ENCODE measurements at places on chromosomes 7 and 10. TPM values are rescaled to one million over a fixed set of nuclear protein-coding genes. Genes with fewer than 3 reads are reported as not detected.

GRID1 gene
- not detected for total RNA-seq

SLC39A12 gene
- total RNA-seq = not detected

UPK3BL2 gene
- 14.1 TPM for total RNA-seq

MSMB gene
- not detected for total RNA-seq

C10orf62 gene
- not detected for total RNA-seq

IDI2 gene
- total RNA-seq = not detected

TAS2R3 gene
- 2.2 TPM for total RNA-seq

DNA sequence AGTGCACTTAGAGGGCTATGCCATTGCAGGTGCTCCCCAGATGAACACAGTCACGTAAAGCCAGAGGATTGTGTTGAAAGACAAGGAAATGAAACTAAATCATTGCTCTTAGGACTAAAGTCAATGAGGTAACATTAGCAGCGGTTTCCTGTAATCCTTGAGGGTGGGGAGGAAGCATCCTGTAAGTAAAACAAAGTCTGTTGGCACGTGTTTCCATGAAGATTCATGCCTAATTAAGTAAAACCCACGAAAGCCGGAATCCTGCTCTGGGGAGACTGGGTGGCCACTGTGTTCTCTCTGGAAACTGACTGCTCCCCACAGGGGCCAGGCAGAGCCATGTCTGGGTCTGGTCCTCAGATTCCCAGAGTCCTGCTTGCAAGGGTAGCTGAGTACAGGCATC lies 18.3 kb downstream of the STEAP1B start:
- peaks cover 11% of the 10 kb centered on the region for H3K4me1 ChIP-seq
- H3K27ac ChIP-seq = no peak overlapping the region
- H3K4me3 ChIP-seq = peak overlapping the region; percentile 17
- peaks cover 4% of the 10 kb centered on the region for H3K27me3 ChIP-seq
- DNase-seq = peak; percentile 64

GRCh38 chr7:55156919-55157763 lies 138.3 kb downstream of the EGFR start:
- H3K27me3 ChIP-seq = peaks cover 2% of the 10 kb centered on the region
- no peak overlapping the region for H3K27ac ChIP-seq
- H3K4me1 ChIP-seq = no peaks in the 10 kb centered on the region
- H3K4me3 ChIP-seq = no peak overlapping the region

GRCh38 chr7:40888499-40888898 lies 753.7 kb downstream of the SUGCT start:
- H3K4me1 ChIP-seq = no peaks in the 10 kb centered on the region
- no peaks in the 10 kb centered on the region for H3K36me3 ChIP-seq
- H3K27me3 ChIP-seq = no peaks in the 10 kb centered on the region
- no peak overlapping the region for H3K27ac ChIP-seq

- peaks cover 34% of the 10 kb centered on the region for H3K4me1 ChIP-seq
- H3K27me3 ChIP-seq = peaks cover 12% of the 10 kb centered on the region
- no peak overlapping the region for H3K4me3 ChIP-seq
- H3K36me3 ChIP-seq = no peaks in the 10 kb centered on the region
- no peak for DNase-seq
Observed at GRCh38 chr7:148625342-148625741, 34.8 kb downstream of the C7orf33 start.

GRCh38 chr7:84336303-84336702 lies 141.7 kb upstream of the SEMA3A start:
- H3K36me3 ChIP-seq = no peaks in the 10 kb centered on the region
- no peak overlapping the region for H3K27ac ChIP-seq
- no peaks in the 10 kb centered on the region for H3K27me3 ChIP-seq
- H3K4me3 ChIP-seq = no peak overlapping the region
- no peaks in the 10 kb centered on the region for H3K4me1 ChIP-seq

GRCh38 chr7:70072220-70072619 lies 473.9 kb downstream of the AUTS2 start:
- no peaks in the 10 kb centered on the region for H3K4me1 ChIP-seq
- no peak overlapping the region for H3K4me3 ChIP-seq
- H3K27me3 ChIP-seq = no peaks in the 10 kb centered on the region

DNA sequence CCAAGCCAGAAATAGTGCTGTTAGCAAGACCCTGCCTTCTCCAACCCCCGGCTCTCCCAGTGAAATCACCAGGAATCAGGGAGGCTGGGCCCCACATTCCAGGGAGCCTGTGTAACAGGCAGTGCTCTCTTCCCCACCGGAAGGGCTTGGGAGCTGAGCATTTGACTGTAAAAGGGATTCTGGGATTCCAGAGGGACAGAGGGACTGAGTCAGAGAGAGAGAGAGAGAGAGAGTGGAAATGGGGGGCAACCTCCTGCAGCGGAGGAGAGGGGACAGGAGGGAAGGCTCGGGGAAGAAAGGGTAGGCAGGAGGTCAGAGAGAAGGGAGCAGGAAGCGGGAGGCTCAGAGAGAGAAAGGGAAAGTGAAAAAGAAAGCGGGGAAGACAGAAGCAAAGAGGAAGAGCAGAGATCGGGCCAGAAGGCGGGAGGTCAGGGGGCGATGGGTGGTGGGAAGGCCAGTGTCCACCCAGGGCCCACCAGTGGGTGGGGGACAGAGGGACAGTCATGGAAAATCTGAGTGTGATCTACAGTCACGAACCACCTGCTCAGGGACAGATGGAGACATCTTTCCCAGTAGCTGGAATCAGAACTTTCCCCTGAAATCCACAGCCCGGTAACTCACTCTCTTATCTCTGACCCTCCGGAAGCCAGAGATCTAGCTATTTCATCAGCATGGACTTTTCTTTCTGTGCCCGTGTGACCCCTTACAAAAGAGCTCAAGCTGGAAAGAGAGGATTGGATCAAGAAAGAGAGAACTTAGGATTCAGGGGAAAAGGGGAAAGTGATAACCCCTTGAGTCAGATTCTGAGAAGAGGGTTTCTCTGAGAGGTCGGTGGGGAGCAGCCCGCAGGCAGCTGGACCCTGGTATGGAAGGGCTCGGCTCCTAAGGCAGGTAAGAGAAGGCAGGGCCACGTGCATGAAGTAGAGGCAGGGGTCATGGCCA lies 4.6 kb upstream of the SERPINE1 start:
- H3K36me3 ChIP-seq = no peaks in the 10 kb centered on the region
- peak overlapping the region; percentile 54 for H3K27ac ChIP-seq
- H3K4me3 ChIP-seq = peak overlapping the region; percentile 70
- H3K4me1 ChIP-seq = peaks cover 39% of the 10 kb centered on the region
- H3K27me3 ChIP-seq = peaks cover 33% of the 10 kb centered on the region

GRCh38 chr7:76201732-76202665 lies at the start of gene SRRM3:
Gene SRRM3 (plus strand): TSS chr7:76201896. CDS start chr7:76235067, 33,171 bp downstream.
- H3K27me3 ChIP-seq = peaks cover 5% of the 10 kb centered on the region
- no peak within 1 kb of the TSS for H3K4me3 ChIP-seq
- no peaks in the 10 kb centered on the region for H3K4me1 ChIP-seq
- DNase-seq = peak; percentile 97
- no peak within 1 kb of the TSS for H3K27ac ChIP-seq

GRCh38 chr7:26292768-26293560 lies 1.3 kb downstream of the SNX10 start:
- H3K4me1 ChIP-seq = peaks cover 33% of the 10 kb centered on the region
- DNase-seq = peak; percentile 66
- H3K4me3 ChIP-seq = peak overlapping the region; percentile 98
- peaks cover 13% of the 10 kb centered on the region for H3K36me3 ChIP-seq
- H3K27ac ChIP-seq = peak overlapping the region; percentile 94
- H3K27me3 ChIP-seq = peaks cover 2% of the 10 kb centered on the region

DNA sequence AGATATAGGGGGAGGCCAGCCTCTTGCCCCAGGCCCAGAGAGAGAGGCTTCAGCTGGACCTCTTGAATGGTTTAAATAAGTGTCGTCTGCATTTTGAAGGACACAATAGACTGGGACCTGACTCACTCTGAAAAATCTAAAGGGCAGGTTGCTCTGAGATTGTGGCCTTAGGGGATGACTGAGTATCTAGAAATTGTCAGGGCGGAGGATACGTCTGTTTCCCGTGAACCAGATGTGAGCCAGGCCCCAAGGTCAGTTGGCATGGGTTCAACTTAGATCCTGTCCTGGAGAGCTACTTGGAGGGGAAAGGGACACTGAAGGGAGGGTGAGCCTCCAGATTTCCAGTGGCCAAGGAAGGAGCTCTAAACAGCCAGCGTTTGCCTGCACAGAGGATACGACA lies 110.2 kb downstream of the CHN2 start:
- H3K4me3 ChIP-seq = no peak overlapping the region
- no peak for DNase-seq
- H3K36me3 ChIP-seq = no peaks in the 10 kb centered on the region
- H3K27ac ChIP-seq = no peak overlapping the region
- peaks cover 21% of the 10 kb centered on the region for H3K27me3 ChIP-seq
- H3K4me1 ChIP-seq = no peaks in the 10 kb centered on the region

GRCh38 chr10:5530412-5530806 lies 5.6 kb downstream of the CALML3 start:
- no peaks in the 10 kb centered on the region for H3K4me1 ChIP-seq
- H3K27ac ChIP-seq = peak overlapping the region; percentile 8
- H3K36me3 ChIP-seq = no peaks in the 10 kb centered on the region
- H3K27me3 ChIP-seq = no peaks in the 10 kb centered on the region

DNA sequence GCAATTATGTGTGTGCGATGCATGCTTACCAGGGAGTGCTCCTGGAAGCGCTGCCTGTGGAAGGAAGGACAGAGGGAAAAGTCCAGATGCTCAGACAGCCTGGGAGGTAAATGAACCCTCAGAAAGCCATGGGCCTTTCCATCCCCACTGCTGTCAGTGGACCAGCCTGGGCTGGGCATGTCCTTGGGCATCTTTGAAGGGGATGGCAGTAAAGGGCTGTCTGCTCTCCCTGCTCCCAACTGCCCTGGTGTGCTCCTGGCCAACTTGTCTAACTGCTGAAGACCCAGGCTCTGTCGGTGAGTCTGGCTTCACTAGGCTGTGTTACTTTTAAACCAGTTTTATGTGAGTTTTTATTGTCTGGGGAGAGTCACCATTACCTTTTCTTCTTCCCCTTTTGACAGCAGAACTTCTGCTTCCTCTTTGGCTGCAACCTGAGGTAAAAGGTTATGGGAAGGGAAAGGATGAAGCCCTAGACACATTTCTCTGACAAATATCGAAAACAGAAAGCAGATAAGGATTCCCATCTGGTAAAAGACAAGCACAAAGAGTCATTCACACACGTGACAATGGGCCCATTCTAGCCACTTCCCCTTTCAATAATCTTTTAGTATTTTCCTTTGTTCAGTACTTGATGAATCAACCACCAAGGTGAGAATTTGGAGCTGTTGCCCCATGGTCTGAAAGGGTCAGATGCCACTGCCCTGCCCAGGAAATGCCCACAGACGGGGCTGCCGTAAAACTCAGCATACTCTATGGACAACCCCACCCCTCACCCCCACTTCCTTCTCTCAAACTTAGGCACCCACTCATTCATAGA lies 27.6 kb upstream of the PIK3AP1 start:
- H3K36me3 ChIP-seq = no peaks in the 10 kb centered on the region
- peak; percentile 67 for DNase-seq
- peaks cover 10% of the 10 kb centered on the region for H3K4me1 ChIP-seq
- H3K27me3 ChIP-seq = peaks cover 2% of the 10 kb centered on the region

- H3K36me3 ChIP-seq = no peaks in the 10 kb centered on the region
- peaks cover 28% of the 10 kb centered on the region for H3K4me1 ChIP-seq
- H3K27me3 ChIP-seq = peaks cover 71% of the 10 kb centered on the region
- peak; percentile 81 for DNase-seq
- H3K27ac ChIP-seq = peak overlapping the region; percentile 54
Observed at GRCh38 chr10:45373003-45373575, 927 bp upstream of the ALOX5 start.

DNA sequence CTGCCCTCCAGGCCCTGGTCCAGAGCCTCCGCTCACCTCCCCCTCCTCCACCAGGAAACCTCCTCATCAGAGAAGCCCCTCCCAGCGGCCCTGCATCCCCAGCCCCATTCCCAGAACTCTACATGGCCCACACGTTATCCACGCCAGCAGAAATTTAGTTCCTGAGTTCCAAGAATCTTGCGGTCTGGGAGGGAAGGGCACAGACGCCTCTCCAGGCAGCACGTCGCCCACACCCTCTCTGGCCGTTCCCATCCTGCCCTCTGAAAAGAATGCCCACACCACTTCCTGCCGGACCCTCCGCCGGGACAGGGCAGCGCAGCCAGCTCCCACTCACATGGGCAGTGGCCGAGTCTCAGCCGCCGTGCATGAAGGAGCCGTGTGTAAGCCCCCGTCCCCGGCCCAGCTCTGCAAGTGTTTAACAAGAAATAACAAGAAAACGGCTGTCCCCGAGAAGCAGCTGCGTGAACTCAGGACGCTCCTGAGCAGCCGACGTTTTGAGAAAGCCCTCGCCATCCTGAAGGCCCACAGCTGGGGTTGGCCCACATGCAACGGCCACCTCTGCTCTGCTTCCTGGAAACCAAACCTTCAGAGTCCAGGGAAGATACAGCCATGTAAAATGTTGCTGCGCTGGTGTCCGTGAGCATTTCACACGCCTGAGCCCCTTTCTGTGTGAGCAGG lies 17.4 kb downstream of the ADGRA1 start:
- H3K36me3 ChIP-seq = no peaks in the 10 kb centered on the region
- no peak overlapping the region for H3K4me3 ChIP-seq
- H3K27ac ChIP-seq = no peak overlapping the region
- peaks cover 4% of the 10 kb centered on the region for H3K27me3 ChIP-seq
- DNase-seq = no peak
- no peaks in the 10 kb centered on the region for H3K4me1 ChIP-seq

DNA sequence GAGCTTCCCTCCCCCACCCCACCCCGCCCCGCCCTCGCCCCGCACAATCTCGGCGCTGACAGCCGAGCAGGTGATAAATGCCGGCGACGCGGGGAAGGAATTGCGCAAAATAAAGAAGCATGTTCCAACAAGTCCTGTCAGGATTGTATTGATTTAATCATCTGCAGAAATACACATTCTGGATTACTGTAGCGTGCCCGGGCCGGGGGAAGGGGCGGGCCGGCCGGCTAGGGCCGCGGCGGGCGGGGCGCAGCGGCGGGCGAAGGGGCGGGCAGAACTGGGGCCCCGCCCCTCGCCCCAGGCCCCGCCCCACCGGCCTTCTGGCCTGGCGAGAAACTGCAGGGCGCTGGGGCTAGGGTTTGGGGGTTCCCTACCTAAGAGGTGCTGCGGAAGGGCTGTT lies 88.9 kb upstream of the PAX2 start:
- peaks cover 79% of the 10 kb centered on the region for H3K27me3 ChIP-seq
- H3K27ac ChIP-seq = no peak overlapping the region
- H3K4me1 ChIP-seq = peaks cover 28% of the 10 kb centered on the region
- no peak overlapping the region for H3K4me3 ChIP-seq
- peak; percentile 60 for DNase-seq

DNA sequence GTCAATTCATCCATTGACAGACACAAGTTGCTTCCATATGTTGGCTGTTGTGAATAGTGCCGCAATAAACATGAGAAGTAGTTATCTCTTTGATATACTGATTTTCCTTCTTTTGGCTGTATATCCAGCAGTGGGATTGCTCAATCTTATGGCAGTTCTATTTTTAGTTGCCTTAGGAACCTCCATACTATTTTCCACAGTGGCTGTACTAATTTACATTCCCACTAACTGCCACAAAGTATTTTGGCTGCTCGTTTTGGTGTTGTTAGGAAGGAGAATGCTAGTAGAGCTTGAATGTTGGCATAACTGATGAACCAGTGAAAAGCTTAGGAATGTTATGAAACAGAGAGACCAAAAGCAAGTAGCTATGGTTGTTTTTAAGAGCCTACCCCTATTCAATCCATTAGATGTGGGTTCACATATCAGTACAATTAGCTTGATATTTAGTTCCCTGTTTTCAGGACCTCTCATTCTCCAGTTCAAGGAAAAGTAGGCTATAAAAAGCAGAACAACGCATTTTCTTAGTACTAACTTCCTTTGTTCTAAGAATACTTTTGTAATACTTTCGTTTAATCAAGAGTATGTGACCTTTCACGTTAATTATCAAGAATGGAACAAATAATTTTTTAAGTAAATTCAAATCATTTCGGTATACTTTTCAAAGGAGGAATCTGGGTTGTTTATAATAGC lies 100.3 kb downstream of the FAS start:
- H3K27ac ChIP-seq = no peak overlapping the region
- no peak for DNase-seq
- H3K36me3 ChIP-seq = no peaks in the 10 kb centered on the region
- H3K27me3 ChIP-seq = peaks cover 6% of the 10 kb centered on the region
- H3K4me3 ChIP-seq = no peak overlapping the region

GRCh38 chr7:90216080-90216674 lies 4.6 kb downstream of the STEAP2 start:
- DNase-seq = no peak
- no peaks in the 10 kb centered on the region for H3K36me3 ChIP-seq
- no peak overlapping the region for H3K4me3 ChIP-seq
